Activated CD4-positive, alpha-beta T cell treated with anti-CD3 and anti-CD28 coated beads, Interleukin-2, Interleukin-6, amounts not matched to agents 100 ng/mL and 50 ng/mL, durations not matched to agents 16 hours and 8 hours (primary cell): ENCODE measurements at places on chromosomes 7 and 10.
A peak's percentile ranks its signal among the peaks of the same experiment; 100 is the strongest.

DNA sequence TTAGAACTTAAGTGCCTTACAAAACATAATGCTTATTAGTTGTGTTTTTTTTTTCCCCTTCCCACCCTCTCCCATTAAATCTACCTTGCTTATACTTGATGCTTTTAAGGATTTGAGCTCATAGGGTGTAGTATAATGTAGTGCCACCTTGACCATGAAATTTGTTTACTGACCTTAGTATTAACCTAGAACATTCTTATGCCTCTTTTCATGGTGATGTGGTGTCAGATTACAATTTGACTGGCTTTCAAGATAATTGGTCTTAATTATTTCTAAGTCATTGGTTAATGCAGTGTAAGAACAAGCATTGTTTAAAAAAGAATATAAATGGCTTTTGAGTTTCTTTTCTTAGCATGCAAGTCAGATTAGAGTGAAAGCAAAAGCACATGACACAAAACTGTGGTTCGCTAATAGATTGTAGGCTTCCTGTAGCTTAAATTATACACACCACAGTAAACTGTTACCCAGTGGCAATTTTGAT, 61.8 kb downstream of the ADD3 start:
- peak; percentile 63 for DNase-seq

DNA sequence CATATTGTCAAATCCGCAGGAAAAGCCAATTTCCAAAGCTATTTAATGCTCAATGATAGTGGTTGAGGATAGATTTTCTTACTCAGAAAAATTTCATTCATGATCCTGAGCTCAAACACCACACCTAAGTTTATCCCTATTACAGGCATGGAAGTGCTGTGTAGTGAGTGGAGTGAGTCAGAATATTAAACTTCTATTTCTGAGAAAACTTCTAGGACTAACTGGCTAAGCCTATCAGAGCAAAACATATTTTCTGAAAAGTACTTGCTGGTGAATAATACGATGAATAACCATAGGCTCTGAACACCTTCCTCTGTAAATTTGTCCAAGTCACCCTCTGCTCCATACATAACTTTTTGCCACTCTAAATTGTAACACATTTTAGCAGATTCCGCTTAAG, 221.5 kb downstream of the SUGCT start:
- no peak for DNase-seq

- no peak for DNase-seq
Measured at GRCh38 chr10:13652860-13653259, 66.1 kb downstream of the PRPF18 start.

GRCh38 chr10:128063736-128064107, 62.5 kb downstream of the MKI67 start:
- DNase-seq: peak; percentile 35

- DNase-seq: no peak
Measured at GRCh38 chr10:51920672-51921071, 221.3 kb upstream of the CSTF2T start.

- DNase-seq: no peak
Measured at GRCh38 chr7:90759710-90760109, 163.6 kb downstream of the CDK14 start.

DNA sequence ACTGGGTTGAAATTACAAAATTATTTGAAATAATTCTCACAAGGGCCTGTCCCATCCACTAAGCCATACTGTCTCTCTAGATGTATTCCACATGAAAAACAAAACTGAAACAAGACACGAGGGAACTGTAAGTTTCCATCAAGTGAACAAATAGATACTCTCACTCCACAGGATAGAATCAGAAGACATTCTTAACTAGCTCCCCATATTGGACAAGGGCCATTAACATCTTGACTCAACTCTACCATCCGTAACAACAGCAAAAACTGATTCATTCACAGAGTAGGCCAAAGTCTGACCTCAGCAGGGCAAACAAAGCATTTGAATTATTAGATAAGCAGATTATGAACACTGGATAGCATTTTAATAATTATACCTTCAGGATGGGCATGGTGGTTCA, 29.1 kb downstream of the UBE2H start:
- no peak for DNase-seq

- DNase-seq: no peak
Measured at GRCh38 chr10:2232479-2232878, 495.2 kb upstream of the ADARB2 start.

- no peak for DNase-seq
Measured at GRCh38 chr7:130040576-130040975, 10.6 kb downstream of the ZC3HC1 start.

GRCh38 chr10:21673668-21674067, 139.6 kb downstream of the MLLT10 start:
- no peak for DNase-seq

DNA sequence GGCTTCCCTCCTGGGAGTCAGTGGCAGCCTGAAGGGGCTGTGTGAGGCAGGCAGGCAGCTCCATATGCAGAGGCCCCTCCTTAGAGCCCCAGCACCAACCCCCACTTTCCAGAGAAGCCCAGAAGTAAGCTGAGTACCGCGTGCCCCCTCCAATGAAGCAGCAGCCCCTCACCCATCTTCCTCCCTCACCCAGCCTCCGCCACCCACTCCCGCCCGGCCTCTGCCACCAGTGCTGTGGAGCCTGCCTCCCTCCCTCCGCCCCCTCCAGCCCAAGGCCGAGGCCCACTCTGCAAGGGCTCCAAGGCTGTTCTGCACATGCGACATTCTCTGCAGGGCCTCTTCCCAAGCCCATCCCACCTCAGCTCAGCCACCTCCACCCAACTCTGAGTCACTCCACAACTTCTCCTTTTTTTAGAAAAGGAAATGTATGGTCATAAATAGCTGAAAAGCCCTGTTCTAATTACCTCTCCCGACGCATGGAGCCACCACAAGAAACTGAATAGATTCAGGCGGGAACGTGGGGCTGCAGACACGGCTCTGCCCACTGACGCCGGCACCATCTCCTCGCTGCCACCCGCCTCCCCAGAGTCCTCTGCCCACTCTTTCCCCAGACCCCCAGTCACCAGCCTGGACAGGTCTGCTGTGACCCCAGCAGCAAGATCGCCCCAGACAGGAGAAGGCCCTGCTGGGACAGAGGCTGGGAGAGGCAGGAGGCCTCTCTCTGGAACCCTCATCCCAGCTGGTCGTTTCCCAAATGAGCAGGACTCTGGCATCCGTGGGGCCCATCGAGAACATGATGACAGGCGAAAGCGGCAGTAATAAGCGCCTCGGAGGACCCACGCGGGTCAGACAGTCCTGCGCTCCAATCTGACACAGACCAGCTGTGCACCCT, 213.9 kb downstream of the MAD1L1 start:
- DNase-seq: no peak

DNA sequence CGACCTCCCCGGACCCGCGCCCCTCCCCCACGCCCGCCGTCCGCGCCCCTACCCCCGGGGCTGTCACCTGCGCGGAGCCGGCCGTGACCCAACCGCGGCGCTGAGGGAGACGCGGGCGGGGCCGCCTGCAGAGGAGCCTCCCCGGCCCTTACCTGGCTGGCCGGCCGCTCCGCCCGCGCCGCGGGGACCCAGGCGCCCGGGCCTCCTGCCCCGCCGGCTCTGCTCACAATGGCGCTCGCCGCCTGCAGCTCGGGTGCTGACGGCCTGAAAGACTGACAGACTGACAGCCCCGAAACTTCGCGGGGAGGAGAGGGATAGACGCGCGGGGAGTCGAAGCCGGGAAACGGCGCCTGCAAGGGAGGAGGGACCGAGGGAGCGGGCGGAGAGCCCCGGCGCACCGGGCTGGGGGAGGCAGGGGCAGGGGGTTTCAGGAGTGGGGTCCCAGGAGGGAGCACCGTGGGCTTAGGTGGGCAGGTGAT, 393 bp downstream of the ZNF467 start:
- no peak for DNase-seq

GRCh38 chr10:32132357-32132946, 76.2 kb upstream of the KIF5B start:
- DNase-seq: no peak

DNA sequence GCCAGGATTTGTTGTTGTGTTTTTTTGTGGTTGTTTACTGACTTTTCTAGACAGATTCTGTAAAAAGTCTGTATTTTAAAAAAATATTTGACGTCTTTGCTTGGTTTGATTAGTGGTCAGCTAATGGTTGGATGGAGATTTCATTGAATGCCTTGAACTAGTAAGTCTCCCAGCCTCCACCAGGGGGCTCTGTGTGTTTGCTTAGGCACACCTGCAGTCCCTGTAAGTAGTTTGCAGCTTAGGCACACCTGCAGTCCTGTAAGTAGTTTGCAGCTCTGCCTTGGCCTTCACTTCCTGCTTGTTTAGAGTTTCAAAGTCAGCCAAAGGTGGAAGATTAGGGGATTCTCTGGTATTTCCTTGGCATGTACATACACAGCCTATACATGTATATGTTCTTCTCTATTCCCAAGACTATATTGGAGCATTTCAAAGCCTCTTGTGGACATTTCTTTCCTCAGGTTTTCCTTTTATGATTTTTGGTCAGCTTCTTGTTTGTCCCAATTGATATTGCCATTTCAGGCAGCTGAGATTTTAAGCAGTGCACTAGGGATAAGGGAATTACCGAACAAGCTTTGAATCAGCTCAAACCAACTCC, 101.6 kb downstream of the CCSER2 start:
- DNase-seq: peak; percentile 74

DNA sequence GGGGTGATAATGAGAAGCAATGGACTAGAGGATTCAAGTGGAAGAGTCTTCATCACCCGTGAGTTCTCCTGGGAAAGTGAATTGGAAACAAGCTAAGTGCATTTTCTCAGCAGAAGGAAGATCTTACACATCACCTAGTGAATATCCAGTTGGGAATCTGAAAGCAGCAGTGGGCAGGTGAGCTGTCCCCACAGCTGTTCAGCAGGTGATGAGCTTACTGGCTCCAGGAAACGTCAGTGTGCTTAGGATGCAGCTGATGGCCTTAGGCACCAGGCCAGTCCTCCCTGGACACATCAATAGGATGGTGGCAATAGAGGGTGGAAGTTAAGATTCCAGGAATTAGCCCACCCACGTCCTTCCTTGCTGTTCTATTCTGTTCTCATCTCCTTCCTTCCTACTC, 66.7 kb downstream of the NOD1 start:
- DNase-seq: no peak

DNA sequence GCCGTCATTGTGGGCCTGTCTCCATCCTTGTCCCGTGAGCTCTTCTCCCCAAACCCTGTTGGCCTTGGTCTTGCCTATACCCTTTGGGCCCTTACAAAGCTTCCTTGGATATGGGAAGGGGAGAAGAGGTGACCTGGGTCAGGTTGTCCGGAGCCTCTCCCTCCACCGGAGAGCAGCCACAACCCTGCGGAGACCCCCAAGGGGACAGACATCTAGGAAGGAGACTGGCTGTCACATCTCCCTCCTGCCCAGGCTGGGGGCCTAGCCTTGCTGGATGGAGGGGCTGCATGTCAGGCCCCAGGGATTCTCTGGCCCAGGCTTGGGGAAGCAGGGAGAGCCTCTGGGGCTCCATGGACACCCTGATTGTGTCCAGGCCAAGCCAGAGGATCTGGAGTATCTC, 11.8 kb downstream of the NACAD start:
- no peak for DNase-seq

- DNase-seq: peak; percentile 38
Measured at GRCh38 chr7:128059143-128059988, 28.1 kb upstream of the LRRC4 start.

GRCh38 chr10:128522551-128523308, 396.5 kb upstream of the MKI67 start:
- no peak for DNase-seq

DNA sequence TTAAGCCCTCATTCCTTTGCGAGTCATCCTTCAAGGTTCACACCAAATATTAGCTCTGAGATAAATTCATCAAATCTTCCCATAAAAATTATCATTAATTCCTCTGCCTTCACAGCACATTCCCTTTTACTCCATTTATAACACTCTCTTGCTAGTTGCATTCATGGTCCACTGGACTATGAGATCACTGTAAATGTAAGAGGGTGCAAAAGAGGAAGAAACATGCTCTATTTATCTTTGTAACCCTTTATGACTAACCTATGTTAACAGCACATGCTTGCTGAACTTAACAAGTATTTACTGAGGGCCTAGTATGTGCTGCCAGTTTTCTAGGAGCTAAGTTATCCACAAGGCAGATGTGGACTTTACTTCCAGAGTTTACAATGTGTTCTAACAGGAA, 86.7 kb upstream of the TMEM168 start:
- DNase-seq: no peak
